HCT116 (cell line): ENCODE measurements at places on chromosomes 3 and 15.

GRCh38 chr3:35932995-35933394 is 293.7 kb downstream of the ARPP21 start:
- DNase-seq = peak; percentile 26

- no peak for DNase-seq
Observed at GRCh38 chr3:110343945-110344344, 727.7 kb upstream of the NECTIN3 start.

- DNase-seq = peak; percentile 52
Observed at GRCh38 chr3:190586631-190587011, 72.7 kb downstream of the IL1RAP start.

- no peak for DNase-seq
Observed at GRCh38 chr3:142120707-142121106, 28.6 kb downstream of the TFDP2 start.

DNA sequence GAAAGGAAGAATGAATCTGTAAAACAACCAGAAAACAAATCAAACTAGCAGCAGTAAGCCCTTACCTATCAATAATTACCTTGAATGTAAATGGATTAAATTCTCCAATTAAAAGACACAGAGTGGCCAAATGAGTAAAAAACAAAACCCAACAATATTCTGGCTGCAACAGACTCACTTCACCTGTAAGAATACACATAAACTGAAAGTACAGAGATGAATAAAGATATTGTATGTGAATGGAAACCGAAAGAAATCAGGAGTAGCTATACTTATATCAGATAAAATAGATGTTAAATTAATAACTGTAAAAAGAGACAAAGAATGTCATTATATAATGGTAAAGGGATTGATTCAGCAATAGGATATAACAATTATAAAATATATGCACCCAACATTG is 514.5 kb upstream of the DPPA4 start:
- DNase-seq = no peak

- no peak for DNase-seq
Observed at GRCh38 chr3:188955919-188956318, 215.9 kb upstream of the TPRG1 start.

GRCh38 chr15:74540161-74540760 is 759 bp upstream of the ARID3B start:
- no peak for DNase-seq

- no peak for DNase-seq
Observed at GRCh38 chr3:171809611-171809860, 747 bp downstream of the PLD1 start.

GRCh38 chr3:173090492-173090891 is 50.5 kb downstream of the SPATA16 start:
- no peak for DNase-seq

GRCh38 chr3:141346839-141347238 is 21.5 kb upstream of the ZBTB38 start:
- no peak for DNase-seq

GRCh38 chr15:98730860-98731711 is 82.7 kb downstream of the IGF1R start:
- no peak for DNase-seq

- no peak for DNase-seq
Observed at GRCh38 chr3:185701611-185702261, 115.6 kb downstream of the SENP2 start.

GRCh38 chr15:37823601-37824275 is 110.7 kb upstream of the TMCO5A start:
- no peak for DNase-seq

- no peak for DNase-seq
Observed at GRCh38 chr3:129122412-129123011, 908 bp upstream of the RAB43 start.

DNA sequence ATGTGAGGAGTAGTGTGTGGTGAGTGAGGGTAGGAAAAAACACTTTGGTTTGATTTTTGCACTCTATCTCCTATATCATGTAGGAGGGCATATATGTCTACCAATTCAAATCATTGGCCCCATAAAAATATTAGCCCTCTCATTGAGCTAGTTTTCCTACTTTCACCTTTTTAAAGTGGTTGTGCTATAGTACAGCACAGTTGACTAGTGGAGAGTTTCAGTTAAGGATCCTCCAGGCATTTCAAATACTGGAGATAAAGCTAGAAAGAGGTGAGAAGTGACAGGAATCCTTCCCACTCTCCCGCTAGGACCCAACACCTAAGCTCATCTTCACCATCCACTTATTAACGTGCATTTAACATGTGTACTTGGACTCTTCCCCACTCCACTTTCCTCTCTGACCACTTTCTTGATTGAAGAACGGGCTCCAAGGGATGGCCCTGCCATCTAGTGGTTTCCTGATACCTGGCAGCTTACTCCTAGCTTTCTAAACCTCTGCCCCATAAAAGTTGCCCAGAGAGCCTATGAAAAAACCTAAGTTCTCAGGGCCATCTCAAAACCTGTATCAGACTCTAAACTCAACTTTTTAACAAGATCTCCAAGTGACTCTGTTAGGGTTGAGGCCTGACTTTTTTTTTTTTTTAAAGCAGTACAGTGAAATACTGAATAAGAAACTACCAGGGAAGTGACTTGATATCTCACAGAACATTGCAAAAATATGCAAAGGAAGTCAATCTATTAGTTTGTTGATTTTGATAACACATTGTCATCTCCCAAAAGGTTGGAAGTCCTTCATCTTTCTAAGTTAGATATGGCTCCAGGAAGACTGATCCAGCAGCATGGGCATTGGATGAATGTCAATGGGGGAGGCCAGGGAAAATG is 17.9 kb downstream of the IL12A start:
- peak; percentile 73 for DNase-seq

GRCh38 chr3:47008234-47008796 is 28.8 kb downstream of the NBEAL2 start:
- no peak for DNase-seq

DNA sequence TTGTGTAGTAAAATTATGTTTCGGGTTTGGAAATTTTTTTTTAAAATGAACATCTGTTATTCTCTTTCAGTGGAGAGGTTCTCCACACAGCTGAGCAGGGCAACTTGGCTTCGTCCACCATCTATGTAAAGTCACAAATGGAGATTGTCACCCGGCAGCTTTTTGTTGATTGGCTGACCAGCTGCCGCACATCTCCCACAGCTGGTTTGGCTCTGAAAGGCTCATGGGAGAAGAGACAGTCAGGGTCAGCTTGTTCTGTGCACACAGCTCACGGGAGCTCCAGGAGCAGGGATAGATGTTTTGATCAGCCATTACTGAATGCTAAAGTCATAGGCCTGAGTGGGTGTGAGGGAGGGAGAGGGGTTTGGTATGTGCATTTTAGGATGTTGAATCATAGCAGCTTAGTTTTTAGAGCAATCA is 12.9 kb upstream of the CCDC80 start:
- no peak for DNase-seq

DNA sequence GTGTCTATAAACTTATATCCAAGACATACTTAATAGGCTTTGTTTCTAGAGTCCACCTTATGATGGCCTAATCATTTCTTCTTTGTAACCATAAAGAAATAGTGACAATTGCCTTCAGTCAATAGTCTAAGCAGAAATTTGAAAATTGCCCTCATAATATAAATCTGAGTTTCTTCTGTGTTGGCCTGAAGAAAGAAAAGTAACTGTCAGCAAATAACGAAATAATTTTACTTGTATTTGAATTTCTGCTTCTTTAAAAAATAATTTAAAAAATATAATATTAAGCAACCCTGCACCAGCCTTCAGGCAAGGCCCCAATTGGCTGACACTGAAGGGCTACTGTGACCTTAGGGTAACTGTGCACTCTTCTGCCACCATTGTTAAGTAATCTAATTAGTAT is 113.5 kb downstream of the PLOD2 start:
- DNase-seq = no peak

GRCh38 chr3:72821161-72821781 is 27.0 kb downstream of the SHQ1 start:
- no peak for DNase-seq

DNA sequence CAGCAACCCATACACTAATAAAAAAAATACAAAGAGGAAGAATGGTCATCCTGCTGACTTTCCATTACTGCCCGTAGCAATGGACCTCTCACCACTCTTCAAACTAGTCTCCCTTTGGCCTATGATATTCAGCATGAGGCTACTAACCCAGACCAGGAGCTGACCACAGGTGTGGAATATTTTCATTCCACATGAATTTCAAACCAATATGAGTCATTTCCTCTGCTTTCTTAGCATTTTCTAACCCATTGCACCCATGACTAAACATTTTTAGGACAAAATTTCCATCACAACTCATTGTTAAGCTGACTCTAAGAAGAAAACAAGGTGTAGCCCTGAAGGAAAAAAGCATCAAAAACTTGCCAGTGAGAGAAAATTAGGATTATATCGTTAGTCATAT is 34.0 kb upstream of the ZPLD1 start:
- peak; percentile 34 for DNase-seq

- DNase-seq = no peak
Observed at GRCh38 chr3:158753854-158754253, 21.6 kb upstream of the RARRES1 start.

GRCh38 chr3:23162934-23163333 is 40.2 kb upstream of the UBE2E2 start:
- DNase-seq = no peak

GRCh38 chr15:85993116-85993515 is 86.6 kb upstream of the AGBL1 start:
- DNase-seq = no peak

DNA sequence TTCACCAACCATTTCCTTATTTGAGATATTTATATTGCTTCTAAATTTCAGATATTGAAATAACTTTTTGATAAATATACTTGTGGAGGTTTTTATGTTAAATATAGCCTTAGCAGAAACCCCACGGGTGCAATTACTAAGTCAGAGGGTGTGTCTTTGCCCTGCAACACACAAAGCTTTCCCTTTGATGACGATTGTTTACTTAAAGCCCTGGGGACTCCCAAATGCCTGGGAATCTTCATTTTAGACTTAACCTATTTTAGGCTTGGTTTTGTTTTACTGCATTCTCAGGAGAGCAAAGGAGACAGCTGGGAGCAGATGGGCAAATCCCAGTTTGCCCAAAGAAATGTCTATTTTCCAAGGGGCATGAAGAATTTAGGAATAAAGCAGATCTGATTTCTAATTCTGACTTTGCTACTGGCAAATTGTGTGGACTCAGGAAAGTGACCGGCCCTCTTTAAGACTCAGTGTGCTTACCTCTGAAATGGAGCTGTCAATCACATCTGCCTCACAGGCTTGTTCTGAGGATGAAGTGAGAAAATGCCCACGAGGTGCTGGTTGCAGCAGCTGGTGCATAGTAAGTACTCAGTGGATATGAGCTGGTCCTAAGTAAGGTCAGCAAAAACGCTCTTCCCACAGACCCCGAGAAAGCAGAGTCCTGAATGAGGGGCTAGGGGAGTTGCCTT is 49.3 kb upstream of the CA12 start:
- no peak for DNase-seq

DNA sequence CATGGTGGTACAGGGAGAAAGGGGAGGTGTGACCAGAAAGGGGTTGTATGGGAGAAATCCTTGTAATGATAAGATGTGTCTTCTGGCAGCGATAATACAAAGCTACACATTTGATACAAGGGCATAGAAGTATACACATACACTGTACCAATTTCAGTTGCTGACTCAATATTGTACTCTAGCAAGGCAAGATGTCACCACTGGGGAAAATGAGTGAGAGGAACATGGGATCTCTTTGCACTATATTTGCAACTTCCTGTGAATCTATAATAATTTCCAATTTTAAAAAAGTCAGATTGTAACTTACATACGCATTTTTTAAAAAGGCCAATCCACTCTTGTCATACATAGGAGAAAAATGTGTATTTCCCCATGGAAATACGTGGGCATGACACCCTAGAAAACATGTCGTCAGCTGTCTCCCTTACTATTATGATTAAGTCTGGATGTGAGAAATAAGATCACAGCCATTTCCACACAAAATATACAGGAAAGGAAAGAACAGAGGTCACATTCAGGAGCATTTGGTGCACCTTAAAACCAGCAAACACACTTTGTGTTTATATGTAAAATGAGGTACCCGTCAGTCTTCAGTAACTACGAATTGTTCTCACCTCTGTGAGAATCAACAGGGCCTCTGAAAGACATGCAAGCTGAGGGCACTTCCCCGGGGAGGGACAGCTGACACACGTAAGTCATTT is 22.9 kb downstream of the PRR23E start:
- DNase-seq = no peak

GRCh38 chr15:93846148-93846547 is 385.2 kb upstream of the MCTP2 start:
- DNase-seq = no peak

DNA sequence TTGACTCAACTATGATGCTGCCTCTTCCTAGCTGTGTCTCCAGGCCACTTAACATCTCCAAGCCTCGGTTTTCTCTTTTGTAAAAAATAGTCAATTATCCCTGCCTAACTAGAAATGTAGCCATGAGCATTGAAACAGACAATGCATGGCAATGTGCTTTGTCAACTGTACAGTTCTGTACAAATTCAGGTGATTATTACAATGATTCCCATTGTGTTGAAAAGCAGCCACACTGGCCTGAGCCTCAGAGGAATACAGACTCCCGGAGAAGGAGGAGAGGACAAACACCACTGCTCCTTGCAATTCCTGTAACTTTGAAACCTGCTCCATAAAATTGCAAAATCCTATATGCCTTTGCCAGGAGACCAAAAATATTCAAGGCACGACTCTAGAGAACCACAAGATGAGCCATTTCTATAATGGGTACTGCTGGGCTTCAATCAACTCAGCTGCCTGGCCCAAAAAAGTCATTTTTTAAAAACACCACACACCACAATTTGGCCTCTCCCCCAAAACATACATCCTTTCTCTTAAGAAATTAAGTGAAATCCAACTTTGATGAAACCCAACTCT is 28.6 kb downstream of the DAPK2 start:
- DNase-seq = no peak

GRCh38 chr3:192042116-192042515 is 581.2 kb downstream of the PYDC2 start:
- no peak for DNase-seq

GRCh38 chr3:177824190-177824786 is 627.0 kb upstream of the TBL1XR1 start:
- DNase-seq = no peak

DNA sequence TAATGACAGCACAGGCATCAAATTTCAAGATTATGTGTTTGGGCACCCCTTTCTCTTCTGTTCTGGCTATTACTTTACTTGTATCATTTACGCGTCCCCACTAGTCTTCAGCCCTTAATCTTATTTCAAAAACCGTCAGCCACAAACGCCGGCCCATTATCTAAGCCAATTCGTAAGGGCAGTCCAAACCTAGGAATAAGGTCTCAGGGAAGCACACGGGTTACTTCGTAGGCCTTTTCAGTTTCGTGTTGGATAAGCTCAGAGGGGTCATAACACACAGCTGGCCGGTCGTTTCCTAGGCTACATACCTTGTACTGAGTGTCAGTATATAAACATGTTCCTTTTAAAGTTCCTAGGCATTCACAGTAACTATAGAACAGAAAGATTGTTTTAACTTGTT is 5.1 kb upstream of the DNAAF4 start:
- no peak for DNase-seq

- DNase-seq = no peak
Observed at GRCh38 chr3:44510000-44510368, 32.5 kb upstream of the ZNF445 start.

DNA sequence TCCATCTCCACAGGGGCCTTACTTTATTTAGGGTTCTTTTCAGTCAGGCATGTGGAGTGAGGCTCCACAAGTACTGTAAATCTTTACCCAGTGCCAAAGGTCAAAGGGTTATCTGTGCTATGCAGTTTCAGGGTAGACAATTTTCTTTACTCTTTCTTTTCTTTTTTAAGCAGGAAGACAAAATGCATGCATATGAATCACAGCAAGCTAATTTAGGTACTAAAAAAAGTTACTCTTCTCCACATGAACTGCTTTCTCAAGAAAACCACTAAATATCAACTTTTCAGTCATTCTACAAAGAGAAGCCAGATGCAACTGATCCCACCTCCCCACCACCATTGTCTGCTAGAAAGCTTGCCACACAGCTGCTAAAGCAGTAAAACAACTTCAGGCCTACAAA is 73.3 kb upstream of the PYGO1 start:
- no peak for DNase-seq
